ENCODE measurements at places on chromosomes 3 and 15.

GRCh38 chr3:45628746-45629145, 34.2 kb downstream of the LIMD1 start:
- DNase-seq = no peak

- DNase-seq = no peak
Measured at GRCh38 chr3:38545983-38546382, 49.8 kb downstream of the EXOG start.

- peak; percentile 83 for DNase-seq
Measured at GRCh38 chr3:73365756-73366397, 258.9 kb downstream of the PDZRN3 start.

DNA sequence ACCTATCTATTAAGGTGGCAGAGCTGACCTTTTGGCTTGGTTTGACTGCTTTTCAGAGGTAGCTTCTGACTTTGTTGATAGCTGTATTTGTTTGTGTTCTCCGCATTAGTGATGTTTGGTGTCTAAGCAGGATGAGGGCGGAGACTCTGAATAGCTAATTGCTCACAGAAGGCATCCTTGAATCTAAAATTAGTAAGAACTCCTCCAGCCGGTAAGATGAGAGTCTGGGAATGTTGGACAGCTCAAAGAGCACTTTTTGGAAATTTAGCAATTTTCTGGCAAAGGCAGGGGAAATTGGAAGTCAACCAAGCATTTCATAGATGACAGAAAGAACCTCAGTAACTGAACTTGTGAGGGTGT, 174.1 kb downstream of the KLHL25 start:
- no peak for DNase-seq

GRCh38 chr15:75428152-75428551, 23.3 kb downstream of the SIN3A start:
- DNase-seq = no peak

GRCh38 chr15:65952391-65953053, 83.2 kb downstream of the RAB11A start:
- peak; percentile 43 for DNase-seq

- no peak for DNase-seq
Measured at GRCh38 chr3:15649341-15649740, 47.8 kb downstream of the BTD start.

- DNase-seq = no peak
Measured at GRCh38 chr3:98602078-98602678, 8.8 kb upstream of the CPOX start.

- no peak for DNase-seq
Measured at GRCh38 chr3:108219336-108219735, 2.9 kb downstream of the IFT57 start.

DNA sequence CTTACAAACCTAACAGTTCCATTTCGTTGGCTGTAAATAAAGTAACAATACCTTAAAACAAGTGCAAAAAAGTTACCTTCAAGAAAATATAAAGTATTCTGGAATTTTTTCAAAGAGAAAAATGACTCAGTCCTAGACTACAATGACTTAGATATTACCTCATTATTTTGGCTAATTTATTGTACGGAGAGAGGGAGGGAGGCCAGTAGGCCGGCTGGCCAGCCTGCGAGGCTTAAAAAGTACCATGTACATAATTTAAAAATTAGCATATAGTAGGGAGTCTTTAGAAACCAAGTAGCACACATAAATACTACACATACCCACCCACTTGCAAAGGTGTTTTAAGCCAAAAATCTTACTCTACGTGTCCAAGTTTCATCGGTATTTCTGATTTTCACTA, 41.9 kb upstream of the MAP4 start:
- no peak for DNase-seq

- no peak for DNase-seq
Measured at GRCh38 chr15:40281057-40281800, 1.6 kb downstream of the ANKRD63 start.

- no peak for DNase-seq
Measured at GRCh38 chr15:89423981-89424380, 72.4 kb downstream of the RHCG start.

DNA sequence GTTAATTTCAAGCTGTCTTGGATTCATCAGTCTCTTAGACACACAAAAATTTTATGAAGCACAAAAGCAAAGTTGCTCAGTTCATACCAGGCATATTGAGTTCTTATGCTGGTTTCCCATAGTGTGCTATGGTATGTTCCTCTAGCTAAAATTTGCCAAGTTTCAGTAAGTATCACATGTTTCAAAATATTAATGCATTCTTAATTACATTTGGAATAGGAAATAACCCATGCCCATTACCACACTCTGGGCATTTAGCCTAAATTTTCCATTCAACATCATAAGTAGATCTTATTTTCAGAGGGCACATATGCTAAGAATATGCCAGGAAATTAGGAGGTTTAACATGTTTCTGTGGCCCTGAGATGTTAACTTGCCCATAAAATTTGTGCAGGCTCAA, 289.9 kb downstream of the SHOX2 start:
- DNase-seq = no peak

DNA sequence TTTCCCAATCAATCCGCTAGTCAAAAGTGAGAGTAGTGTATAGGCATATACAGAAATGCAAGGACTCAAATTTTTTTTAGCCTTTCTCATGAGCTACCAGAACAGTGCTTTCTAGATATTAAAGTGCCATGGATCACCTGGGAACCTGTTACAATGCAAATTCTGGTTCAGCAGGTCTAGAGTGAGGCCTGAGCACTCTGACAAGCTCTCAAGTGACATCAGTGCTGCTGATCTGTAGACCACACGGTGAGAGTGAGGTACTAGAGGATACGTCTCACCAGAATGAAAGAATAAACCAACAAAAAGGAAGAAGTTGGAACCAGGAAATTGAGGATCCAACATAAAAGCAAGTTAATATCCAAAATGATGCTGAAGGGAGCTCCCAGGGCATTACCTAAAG, 16.0 kb upstream of the PLA2G4D start:
- DNase-seq = no peak

- no peak for DNase-seq
Measured at GRCh38 chr3:62667714-62668113, 207.5 kb downstream of the CADPS start.

DNA sequence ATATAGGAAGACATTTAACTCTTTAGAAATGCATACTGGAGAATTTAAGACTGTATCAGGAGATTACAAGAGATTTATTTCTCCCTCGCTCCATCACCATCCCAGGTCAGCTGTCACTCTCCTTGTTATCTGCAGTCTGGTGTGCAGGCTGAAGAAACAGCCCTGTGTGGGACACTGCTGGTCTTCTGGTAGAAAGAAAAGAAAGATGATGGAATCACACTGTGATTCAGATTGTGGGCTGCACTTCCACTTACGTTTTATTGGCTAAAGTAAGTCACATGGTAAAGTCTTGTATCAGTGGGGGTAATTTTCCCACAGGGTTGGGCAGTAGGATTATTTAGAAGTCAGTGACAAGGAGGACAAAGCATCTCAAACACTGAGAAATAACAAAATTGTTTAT, 18.1 kb upstream of the ATP1B3 start:
- no peak for DNase-seq

DNA sequence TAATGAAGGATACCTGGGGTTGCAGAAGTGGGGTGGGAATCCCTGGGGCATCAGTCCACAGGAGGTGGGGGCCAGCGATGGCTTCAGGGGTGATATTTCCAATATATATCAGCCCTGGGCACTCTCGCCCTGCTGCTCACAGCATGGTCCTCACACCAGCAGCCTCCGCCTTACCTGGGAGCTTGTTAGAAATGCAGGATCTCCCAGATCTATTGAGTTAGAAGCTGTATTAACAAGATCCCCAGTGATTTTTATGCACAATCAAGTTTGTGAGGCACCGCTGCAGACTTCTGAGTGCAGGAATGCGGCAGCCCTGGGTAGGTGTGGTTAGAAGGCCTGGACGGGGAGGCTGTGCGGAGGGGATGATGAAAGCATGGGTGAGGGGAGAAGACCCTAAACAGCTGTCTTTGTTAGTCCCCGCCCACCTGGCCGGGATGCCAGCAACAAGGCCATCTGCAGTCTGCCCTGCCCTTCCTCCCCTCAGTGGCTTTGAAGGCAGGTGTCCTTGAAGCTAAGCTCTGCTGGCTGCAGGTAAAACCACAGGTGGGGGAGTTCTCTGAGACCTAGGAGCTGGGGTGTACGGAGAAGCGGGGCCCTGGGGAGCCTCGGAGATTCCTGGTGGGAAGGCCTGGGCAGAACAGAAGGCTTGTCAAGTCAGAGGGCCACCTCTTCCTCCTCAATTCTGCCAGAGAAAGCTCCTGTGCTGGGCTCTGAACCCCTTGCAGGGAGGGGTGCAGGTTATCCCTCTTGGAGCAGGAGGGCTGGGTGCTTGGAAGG, 11.4 kb downstream of the FAM107A start:
- DNase-seq = no peak

DNA sequence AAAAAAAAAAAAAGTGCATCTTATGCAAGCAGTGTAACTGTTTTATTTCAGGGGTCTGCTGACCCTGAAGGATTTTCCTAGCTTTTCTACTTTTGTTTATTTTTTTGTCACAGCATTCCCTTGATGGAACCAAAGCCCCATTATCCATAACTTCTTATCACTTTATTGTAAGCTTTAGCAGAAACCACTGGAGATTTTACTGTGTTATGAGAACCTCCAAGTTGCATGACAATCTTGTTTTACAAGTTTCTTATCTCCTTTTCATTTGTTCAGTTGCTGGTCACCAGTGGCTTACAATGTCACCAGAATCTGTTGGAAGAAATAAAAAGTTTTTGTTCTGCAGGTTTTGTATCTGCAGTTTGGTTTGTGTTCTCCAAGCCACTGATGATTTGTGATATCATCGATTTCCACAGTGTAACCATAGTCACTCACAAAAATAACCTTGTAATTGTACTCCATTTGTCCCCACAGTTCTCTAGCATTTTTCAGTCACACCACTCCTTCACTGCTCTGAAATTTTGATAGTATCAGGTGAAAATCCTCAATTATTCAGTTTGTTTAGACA, 660.0 kb downstream of the RBMS3 start:
- no peak for DNase-seq

DNA sequence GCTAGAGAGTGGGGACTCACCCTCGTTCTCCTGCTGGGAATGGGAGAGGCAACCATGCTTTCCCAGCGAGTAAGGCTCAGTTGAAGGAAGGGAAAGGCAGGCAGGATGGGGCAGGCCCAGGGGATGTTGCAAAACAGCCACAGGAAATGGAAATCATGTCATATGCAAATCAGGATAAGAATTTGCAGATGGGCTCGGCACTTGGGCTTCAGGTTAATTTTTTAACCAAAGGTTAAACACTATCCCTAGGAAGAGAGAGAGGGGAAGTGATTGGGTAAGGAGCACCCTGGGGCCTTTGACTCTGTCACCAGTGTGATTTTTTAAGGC, 14.6 kb upstream of the PLA2G4E start:
- no peak for DNase-seq

DNA sequence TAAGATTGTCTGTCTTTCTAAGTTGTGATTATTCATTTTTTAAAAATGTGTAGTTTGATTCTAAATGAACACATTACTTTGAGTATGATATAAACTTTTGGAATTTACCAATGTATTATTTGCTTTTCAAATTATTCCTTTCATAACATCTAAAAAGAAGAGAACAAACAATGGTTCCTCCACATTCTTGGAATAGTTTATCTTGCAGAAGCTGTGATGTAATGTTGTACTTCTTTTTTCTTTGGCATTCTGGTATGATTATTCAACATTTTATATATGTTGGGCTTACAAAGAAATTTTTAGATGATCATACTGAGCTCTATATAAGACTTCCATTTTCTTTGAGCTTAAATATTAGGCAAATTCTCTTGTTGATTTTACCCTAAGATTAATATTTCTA, 419.2 kb downstream of the DIPK2A start:
- no peak for DNase-seq

DNA sequence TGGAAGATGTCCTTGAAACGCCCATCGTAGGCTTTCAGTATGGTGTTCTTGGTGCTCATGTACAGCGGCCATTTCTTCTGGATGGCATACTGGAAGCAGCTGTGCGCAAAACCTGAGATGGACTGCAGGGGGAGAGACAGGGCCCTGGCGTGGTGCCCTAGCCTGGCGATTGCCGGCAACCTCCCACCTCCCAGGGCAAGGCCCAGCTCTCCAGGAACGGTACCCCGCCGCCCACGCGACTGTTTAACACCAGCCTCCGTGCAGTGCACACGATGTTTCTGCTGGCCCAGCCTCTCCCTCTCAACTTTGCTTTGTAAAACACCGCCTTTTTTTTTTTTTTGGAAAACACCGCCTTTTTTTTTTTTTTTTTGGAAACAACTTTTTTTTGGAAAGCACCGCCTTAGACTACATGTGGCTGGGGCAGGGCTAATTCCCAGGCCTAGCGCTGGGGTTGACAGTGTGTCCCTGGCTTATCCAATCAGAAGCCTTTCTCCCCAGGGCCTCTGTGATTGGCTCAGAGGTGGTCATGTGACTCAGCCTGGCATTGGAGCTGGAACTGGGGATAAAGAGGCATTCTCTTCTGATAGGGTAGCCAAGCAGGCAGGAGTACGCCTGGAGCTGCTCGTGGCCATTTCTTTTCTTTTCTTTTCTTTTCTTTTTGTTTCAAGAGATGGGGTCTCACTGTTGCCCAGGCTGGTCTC, 14.7 kb downstream of the IDH2 start:
- peak; percentile 44 for DNase-seq

GRCh38 chr15:78207641-78208340, 26.6 kb downstream of the ACSBG1 start:
- no peak for DNase-seq

- peak; percentile 49 for DNase-seq
Measured at GRCh38 chr3:188792793-188793192, 379.0 kb upstream of the TPRG1 start.

- no peak for DNase-seq
Measured at GRCh38 chr3:117632191-117632590, 922.6 kb downstream of the TUSC7 start.

DNA sequence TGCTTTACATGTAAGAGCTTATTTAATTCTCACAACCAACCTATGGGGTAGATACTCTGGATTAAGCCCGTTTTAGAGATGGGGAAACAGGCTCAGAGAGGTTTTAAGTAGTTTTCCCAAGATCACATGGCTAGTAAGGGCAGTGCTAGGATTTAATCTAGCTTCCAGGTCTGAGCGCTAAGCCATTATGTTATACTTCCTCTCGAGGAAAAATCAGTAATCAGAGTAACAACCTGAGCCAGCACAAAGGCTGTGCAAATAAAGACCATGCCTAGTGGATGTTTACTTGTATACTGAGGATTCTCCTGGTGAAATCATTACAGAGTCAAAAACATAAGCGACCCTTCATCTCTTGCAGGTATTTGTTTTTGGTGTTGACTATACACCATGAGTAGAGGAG, 9.0 kb downstream of the FSTL1 start:
- no peak for DNase-seq

GRCh38 chr15:52111517-52112202, 915 bp downstream of the BCL2L10 start:
- DNase-seq = no peak

DNA sequence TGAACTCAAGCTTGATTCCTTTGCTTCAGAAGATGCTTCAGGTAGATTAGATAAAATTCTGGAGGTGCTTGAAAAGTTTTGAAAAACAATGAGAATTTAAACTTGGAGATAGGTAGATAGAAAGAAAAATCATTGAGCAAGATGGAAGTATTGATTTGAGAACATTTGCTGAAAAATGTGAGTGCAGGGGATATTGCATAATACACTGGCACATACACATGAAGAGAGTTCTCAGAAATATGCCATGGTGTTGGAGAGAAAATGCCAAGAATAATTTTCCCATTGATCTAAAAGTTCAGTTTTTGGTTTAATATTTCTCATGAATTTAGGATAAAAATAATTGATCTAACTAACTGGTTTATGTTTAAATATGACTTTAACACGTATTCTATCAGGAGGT, 107.2 kb upstream of the GBE1 start:
- DNase-seq = no peak
